Activated CD4-positive, alpha-beta T cell treated with anti-CD3 and anti-CD28 coated beads, Interleukin-2, amount 50 U/mL, for 16 hours (primary cell): ENCODE measurements at places on chromosomes 2 and 18.
A peak's percentile ranks its signal among the peaks of the same experiment; 100 is the strongest.

DNA sequence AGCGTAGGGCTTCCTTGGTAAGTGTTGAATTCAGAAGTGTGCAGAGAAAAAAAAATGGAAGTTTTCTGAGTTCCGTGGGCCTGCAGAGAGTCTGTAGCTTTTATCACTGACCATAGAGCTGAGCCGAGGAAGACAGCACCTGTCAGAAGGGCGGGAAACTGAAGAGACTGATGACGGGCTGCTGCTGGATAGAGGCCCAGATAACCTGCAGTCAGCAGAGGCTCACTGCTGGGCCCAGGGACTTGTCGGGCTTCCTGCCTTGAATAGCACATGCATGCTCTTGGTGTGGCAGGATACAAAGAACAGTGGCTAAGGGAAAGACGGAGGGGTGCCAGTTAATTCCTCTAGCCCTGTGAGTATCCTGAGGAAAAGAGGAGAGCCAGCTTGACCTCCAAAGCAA is 166.4 kb downstream of the MGAT5 start:
- DNase-seq, result no peak

DNA sequence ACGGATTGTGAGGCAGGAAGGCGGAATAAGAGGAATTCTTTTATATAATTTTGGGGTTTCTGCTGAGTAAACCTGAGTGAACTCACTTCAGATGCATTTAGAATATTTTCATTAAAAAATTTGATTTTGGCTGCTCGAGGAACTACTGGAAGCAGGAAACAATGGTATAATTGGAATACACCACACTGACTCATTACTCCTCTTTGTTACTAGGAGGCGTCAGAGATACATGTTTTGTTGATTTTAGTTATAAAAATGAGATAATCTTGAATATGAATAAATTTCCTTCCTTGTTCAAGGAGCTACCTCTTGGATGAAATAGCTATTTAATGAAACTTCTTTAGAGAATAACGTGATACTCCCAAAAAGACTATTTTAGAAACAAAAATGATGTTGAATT is 97.4 kb downstream of the ANKRD36 start:
- DNase-seq, result no peak

GRCh38 chr18:2027016-2027415 is 544.3 kb downstream of the METTL4 start:
- no peak for DNase-seq

GRCh38 chr18:54798186-54798585 is 30.1 kb upstream of the RAB27B start:
- no peak for DNase-seq

DNA sequence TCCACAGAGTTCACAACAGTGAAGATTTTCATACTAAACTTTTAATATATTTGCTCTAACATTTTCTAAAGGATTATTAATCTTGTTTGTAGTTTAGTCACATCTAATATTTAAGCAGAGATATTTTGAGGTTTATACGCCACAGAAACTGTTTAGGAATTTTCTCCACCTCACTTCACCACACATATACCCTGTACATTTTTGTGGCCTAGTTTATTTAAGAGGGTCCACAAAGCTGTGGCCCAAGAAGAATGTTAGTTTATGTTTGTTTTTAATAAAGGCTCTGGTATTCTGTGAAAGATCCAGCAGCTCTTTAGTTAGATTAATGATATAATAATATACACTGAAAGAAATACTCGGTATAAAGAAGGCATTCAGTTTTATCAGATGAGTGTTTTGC is 132.7 kb upstream of the TTC27 start:
- DNase-seq, result no peak

DNA sequence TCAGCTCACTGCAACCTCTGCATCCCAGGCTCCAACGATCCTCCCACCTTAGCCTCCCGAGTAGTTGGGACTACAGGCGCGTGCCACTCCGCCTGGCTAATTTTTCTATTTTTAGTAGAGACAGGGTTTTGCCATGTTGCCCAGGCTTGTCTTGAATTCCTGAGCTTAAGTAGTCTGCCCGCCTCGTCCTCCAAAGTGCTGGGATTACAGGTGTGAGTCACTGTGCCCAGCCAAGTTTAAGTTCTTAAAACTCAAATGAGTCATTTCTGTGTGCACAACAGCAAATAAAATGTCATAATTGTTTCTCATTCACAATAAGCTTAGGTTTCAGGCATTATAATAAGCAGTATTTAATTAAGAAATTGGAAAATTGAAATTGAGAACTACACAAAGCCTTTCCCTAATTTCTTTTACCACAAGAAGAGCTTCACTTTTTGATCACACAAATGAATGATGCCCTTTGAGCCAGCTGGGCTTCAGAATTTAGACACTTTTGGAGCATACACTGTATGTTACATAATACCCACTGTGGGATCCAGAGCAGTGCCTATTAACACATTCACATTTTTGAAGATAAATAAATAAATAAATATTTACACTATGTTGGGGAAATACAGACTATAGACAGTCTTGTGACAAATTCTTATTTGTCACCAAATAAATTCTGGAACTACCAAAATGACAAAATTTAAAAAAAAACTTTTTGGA is 8.6 kb upstream of the ME2 start:
- DNase-seq, result no peak

DNA sequence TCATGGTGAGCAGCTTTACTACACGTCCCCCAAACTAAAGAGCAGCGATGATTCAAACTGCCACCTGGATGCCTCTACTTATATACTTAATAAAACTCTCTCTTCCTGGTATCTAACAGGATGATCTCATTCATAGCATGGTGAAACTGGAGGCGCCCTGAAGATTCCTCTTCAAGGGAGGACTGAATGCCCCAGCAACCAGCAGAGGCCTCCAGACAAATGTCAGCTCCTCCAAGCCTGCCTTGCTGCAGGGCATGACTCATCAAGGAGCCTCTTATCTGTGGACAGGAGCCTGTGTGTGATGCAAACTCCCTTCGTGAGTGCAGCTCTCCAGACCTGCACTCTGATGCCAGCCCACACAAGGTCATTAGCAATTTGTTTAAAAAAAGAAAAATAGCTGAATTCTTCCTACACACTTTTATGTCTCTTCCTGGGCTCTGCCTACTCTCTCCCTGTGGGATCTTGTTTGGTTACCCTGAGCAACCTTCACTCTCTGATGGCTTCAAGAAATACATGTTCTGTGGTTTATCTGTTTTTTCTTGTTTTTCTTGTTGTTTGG is 30.2 kb downstream of the LONRF2 start:
- DNase-seq, result peak; percentile 82

GRCh38 chr18:68735483-68736343 is 20.8 kb upstream of the TMX3 start:
- peak; percentile 38 for DNase-seq
